ENCODE measurements at places on chromosomes 1 and 21.

DNA sequence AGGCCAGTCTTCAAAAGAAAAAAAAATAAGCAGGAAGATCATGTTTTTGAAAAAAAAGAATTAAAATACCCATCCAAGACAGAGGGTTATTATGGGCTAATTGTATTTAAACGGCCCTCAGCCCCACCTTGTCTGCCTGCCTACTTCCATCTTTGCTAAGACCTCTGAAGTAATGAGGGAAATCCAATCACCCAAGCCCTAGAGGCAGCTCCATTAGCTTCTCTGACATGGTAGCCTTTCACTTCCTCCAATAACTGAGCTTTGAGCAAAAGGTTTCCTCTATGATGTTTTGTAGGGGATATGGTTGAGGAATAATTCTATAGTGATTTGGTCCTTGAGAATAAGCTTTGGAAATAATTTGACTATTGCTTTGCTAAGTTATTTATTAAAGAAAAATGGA is 178.2 kb upstream of the SGIP1 start:
- DNase-seq, result no peak

- DNase-seq, result no peak
Observed at GRCh38 chr1:42926235-42926878, 32.3 kb downstream of the SLC2A1 start.

DNA sequence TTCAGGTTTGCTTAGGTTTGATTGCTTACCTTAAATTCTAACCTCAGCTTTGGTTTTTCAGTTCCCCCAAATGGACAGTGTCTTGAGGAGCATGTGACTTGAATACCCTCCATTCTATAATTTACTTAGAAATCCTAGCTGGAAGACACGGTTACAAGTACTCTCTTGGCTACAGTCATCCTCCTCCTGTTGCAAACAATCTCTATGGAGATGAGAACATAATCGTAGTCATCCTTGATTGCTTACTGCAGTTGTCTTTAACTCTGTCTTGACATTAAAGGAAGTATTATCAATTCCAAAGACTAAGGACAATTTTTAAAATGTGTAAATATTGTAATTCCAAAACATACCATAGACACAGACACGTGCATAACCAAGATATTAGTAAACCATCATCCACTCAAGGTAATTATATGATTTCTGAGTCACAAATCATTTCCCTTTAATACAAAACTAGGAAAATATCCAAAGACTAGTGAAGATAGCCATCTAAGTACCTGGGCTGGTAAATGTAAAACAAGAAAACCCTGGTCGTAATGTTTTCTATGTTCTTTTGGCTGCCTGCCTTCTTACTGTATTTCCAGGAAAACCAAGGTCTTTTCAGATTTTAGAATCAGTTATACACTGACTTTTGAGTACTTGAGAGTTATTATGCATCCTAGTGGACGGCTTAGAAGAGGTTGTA is 149.9 kb downstream of the CHRM3 start:
- no peak for DNase-seq

DNA sequence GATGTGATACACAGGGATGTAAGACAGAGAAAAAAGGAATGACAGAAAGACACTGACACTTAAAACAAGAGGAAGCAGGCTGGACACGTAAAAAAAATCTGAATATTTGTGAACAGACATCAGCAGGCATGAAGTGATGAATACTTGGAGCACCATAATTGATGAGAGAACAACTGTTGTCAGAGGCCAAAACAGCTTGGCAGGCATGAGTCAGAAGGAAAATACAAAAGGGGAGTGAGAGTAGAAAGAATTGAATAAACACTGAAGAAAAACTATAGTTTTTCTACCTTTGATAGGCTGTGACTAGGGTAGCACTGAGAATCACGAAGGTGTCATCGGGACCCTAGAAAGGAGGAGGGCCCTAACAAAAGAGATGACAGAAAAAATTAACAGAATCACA is 21.6 kb upstream of the GUCA2A start:
- DNase-seq, result no peak

- DNase-seq, result no peak
Observed at GRCh38 chr1:221663321-221663720, 78.6 kb downstream of the DUSP10 start.

DNA sequence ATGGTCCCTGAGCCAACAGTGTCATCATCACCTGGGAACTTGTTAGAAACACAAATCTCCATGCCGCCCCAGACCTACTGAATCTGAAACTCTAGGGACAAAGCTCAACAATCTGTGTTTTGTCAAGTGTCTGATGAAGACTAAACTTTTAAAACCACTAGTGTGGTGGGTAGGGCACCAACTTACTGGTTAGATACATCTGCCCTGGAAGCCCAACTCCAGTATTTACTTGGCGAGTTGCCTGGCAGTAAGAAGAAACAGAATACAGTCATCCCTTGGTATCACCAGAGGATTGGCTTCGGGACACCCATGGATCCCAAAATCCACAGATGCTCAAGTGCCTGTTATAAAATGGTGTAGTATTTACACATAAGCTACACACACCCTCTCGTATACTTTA is 367.9 kb upstream of the DUSP10 start:
- DNase-seq, result no peak

- DNase-seq, result no peak
Observed at GRCh38 chr1:25126562-25126961, 105.7 kb downstream of the SYF2 start.

- DNase-seq, result no peak
Observed at GRCh38 chr1:216766633-216767327, 43.6 kb upstream of the ESRRG start.

Measured in DMS79 treated with DMSO at 0.1 percent for 48 hours (cell line).